Activated CD4-positive, CD25-positive, alpha-beta regulatory T cell treated with anti-CD3 and anti-CD28 coated beads, Interleukin-2, amount 50 U/mL, for 24 hours (primary cell): ENCODE measurements at places on chromosomes 2 and 18.

- ATAC-seq, result no peak
Measured at GRCh38 chr18:78798402-78799175, 181.0 kb upstream of the SALL3 start.

DNA sequence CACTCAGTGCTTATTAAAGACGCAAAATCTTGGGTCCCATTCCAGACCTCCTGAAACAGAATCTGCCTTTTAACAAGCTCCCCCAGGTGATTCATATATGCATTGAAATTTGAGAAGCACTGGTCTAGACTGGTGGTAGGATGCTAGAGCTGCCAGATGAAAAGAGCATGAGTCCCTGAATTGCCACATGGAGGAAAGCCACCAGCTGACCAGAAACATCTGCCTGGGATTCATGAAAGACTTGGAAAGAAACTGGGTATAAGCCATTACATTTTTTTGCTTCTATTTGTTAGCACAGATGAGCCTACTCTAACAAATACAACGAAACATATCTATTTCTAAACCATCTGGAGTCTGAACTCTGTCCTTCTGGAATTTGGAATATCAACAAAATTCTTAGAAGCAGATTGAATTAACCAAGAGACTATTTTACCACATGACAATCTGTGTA lies 228.9 kb downstream of the RBM43 start:
- no peak for ATAC-seq

DNA sequence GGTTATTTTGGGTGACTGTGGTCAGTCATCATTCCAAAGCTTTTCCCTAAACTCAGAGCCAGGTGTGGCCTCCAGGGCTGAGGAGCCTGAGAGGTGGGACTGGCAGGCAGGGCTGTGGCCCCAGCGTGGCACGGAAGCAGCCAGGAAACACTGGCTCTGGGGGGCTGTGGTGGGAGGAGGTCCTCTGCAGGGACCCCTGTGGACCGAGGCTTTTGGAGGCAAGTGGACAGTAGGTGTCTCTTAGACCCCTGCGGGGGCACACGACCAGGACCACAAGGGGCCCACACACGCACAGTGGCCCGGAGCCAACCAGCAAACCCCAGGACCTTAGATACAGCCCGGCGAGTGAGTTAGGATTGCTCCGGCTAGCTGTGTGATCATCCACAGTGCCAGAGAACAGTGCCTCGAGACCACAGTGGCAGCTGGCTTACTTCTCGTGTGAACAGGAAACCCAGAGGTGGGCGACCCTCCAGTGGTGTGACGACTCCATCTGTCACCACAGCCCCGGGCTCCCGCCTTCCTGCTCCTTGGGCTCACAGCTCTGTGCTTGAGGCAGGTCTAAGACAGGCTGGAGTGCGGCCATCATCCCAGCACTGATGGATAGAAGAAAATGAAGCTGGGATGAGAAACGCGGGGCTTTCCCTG lies 1.6 kb upstream of the RTP5 start:
- peak; percentile 31 for ATAC-seq

DNA sequence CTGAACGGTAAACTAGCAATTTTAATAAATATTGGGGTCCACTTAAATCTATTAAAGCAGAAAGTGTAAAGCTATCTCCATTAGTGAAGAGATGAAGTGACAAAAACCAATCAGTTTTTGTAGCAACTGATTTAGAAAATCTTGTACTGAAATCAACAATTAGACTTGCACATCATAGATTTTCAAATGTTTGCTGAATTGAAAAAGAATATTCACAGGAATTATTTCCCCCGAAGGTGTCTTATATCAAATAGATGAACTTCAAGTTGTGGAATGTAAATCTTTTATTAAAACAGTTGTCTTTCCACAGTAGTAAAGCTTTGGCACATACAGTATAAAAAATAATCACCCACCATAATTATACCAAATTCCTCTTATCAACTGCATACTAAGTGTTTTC lies 48.7 kb downstream of the ATIC start:
- ATAC-seq, result no peak

GRCh38 chr2:174800436-174801205 lies 36.3 kb upstream of the CHRNA1 start:
- ATAC-seq, result no peak

GRCh38 chr2:38267270-38267925 lies 109.7 kb downstream of the ATL2 start:
- no peak for ATAC-seq

DNA sequence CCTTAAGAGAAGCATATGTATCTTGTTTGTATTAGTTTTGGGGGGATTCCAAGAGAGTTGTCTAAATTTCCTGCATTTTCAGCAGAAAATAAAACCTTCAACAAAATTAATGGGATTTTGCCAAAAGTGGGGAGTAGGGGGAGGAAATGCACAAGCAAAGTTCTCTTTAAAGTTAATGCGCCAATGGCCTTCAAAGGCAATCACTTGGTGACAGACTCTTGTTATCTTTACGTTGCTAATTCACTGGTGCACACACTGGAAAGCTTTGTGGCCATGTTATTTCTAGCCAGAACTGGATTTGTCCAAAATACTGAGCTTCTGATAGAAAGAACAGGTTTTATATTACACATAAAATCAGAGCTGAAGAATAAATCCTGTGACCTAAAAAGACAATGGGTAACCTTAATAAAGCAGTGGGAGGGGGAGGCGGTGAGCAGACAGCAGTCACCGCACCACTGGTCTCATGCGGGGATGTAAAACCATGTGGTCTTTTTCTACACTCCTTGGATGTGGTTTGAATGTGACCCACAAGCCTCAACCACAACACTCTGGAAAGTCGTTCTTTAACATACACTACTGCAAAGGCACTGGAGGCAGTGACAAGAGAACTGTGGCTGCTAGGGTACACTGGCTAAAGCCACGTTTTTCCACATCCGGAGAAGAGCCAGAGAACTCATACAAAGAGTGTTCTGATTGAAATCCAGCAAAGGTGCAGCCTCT lies 176.9 kb upstream of the SMAD7 start:
- no peak for ATAC-seq

GRCh38 chr2:23789012-23789411 lies 137.9 kb downstream of the ATAD2B start:
- no peak for ATAC-seq

DNA sequence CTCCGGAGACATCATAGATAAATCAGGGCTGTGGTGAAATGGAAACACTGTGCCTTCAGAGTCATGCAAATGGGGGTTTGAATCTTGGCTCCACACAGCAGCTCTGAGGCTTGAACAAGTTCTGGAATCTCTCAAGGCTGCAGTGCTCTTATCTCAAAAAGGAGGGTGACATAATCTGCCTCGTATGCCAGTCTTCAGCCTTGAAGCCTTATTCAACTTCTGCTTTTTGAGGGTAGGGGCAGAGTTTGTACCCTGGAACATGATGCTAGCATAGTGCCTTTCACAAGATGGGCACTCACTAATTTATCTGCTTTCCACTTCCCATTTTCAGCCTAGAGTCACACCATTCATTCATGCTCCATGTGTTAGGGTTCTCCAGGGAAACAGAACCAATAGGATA lies 42.3 kb downstream of the GATA6 start:
- no peak for ATAC-seq

GRCh38 chr2:19738707-19739106 lies 163.1 kb downstream of the TTC32 start:
- ATAC-seq, result no peak

DNA sequence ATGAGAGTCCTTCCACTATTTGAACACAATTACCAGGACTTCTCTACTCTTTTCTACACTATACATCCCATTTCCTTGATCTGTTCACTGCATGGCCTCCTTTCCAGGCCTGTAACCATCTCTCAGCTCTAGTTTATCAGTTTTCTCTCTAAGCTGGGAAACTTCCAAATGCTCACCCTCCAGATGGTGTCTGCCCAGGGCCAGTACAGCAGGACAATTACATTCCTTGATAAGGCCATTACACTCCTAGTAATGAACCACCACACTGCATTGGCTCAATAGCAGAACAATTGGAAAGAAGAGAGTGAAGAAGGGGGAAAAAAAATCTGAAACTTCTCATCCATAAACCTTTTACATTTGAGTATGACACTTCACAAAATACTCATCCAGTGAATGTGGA lies 359.1 kb downstream of the ALK start:
- ATAC-seq, result no peak

DNA sequence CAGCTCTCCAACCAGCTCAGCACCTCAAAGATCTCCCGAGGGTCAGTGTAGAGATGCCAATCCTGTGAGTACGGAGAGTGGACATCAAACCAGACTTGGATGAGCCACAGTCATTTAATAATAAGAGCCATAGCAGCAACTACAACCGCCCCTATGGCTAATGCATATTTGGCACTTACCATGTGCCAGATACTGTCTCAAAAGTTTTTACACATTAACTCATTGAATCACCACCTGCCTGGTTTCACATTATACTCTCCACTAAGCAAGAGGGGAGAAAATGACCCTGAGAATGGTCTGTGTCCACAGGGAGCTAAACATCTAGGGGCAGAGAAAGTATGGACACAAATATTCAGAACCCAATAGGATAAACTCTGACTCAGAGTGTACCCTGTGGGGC lies 2.6 kb downstream of the CNPPD1 start:
- no peak for ATAC-seq

- no peak for ATAC-seq
Measured at GRCh38 chr2:78861546-78861945, 164.0 kb upstream of the REG3G start.

GRCh38 chr2:190576573-190576972 lies 42.1 kb upstream of the NEMP2 start:
- no peak for ATAC-seq

GRCh38 chr18:79421275-79421857 lies 25.6 kb downstream of the NFATC1 start:
- no peak for ATAC-seq

GRCh38 chr2:100163605-100164004 lies 21.2 kb upstream of the AFF3 start:
- ATAC-seq, result no peak

GRCh38 chr2:70181363-70181956 lies 9.4 kb downstream of the C2orf42 start:
- no peak for ATAC-seq

DNA sequence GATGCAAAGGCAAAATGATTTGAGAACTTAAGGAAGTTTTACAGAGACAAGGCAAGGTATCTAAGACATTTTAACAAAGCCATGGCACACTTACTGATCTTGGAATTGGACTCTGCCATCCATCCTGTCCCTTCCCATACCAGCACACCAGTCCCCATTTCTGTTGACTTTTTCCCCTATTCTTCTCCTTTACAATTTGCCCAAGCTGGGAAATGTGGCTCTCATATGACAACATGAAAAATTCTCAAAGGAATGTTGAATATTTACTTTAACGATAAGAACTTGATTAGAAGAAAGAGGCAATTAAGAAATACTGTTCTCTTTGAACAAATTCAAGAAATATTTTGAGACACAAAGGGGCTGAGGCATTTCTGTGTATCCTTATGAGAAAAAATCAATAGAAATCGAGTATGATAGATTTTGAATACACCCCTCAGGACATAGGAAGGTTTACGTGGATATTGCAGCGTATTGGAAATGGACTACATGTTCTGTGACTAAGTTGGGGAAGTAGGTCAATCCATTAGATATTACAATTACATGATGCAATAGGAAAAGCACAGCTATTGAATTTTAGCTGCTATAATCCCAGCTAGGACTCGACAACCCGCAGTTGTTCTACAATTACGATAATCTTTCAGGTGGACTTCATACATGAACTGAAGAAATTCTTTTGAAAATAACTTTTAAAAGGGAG lies 201.6 kb downstream of the TRIB2 start:
- no peak for ATAC-seq

GRCh38 chr2:12442476-12442847 lies 274.3 kb upstream of the TRIB2 start:
- ATAC-seq, result peak; percentile 81

- ATAC-seq, result no peak
Measured at GRCh38 chr2:197164141-197164754, 146.3 kb downstream of the ANKRD44 start.

DNA sequence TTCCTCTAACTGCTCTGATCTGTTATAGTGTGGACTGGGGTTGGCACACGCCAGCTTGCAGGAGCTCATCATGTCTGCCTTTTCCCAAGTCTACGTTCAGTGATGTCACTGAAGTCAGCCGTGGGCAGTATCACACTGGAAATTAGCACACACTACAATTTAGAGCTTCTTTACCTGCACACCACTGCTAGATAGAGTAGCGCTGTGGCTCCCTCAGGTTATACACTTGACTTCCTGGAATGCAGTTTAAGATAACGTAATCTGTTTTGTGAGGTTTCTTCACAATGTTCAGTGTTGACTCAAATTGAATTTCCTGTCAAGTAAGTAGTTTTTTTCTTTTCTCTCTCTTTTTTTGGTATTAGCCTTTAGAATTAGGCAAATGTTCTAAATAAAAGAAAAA lies 487.2 kb downstream of the DCDC2C start:
- no peak for ATAC-seq

GRCh38 chr2:67760995-67761394 lies 301.8 kb downstream of the C1D start:
- no peak for ATAC-seq

GRCh38 chr18:78527984-78528383 lies 451.6 kb upstream of the SALL3 start:
- no peak for ATAC-seq

DNA sequence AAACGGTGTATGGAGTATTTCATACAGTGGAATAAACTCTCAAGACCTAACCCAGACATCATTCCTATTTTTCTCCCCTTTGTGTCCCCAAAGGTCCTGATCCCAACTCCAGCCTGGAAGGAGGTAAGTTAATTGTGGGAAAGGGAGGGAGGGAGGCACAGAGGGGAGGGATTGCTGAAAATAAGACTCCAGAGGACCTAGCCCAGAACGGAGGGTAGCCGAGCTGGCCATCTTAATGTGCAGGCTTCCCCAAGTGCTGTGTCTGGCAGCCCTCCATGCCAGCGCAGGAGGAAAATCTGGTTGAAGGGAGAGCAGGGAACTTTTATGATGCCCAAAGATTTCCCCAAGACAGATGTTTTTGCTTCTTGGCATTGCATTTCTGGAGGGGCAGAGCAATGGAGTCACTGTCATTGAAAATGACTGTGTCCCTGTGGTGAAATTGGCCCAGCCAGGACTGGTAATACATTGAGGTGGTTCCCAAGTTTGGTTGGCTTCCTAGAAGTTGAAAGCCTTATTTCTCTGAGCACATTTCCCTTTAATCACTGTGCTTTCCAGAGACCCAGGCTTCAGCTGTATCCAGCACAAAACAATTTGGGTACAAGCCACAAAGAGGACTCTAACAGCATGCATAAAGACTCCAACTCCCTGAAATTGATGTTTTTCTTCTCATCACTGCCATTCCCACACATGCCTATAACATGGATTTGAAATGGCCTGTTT lies 202.7 kb downstream of the AGPS start:
- ATAC-seq, result no peak

DNA sequence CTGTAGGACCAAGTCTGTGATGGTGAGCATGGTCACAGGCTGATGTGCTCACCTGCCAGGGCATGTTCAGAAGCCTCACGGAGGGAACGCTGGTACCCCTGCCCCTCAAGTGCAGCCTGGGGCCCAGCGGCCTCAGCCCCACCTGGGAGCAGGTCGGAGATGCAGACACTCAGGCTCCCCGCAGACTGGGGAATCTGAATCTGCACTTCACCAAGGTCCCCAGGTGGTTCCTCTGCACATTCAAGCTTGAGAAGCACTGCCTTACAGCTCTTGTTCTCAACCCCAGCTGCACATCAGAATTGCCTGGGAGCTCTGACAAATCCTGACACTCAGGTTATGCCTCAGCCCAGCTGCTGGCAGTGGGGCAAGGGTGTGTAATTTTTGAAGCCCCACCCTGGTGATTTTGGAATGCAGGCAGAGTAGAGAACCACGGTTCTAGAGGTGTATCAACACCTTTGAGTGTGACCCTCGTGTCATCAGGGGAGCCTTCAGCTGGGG lies 54.8 kb downstream of the CRACDL start:
- no peak for ATAC-seq

- no peak for ATAC-seq
Measured at GRCh38 chr2:155070489-155070888, 372.0 kb downstream of the KCNJ3 start.
